Stimulated activated CD4-positive, alpha-beta T cell treated with anti-CD3 and anti-CD28 coated beads, Interleukin-2, amount 100 ng/mL, for 48 hours (primary cell): ENCODE measurements at places on chromosomes 11 and 22.

DNA sequence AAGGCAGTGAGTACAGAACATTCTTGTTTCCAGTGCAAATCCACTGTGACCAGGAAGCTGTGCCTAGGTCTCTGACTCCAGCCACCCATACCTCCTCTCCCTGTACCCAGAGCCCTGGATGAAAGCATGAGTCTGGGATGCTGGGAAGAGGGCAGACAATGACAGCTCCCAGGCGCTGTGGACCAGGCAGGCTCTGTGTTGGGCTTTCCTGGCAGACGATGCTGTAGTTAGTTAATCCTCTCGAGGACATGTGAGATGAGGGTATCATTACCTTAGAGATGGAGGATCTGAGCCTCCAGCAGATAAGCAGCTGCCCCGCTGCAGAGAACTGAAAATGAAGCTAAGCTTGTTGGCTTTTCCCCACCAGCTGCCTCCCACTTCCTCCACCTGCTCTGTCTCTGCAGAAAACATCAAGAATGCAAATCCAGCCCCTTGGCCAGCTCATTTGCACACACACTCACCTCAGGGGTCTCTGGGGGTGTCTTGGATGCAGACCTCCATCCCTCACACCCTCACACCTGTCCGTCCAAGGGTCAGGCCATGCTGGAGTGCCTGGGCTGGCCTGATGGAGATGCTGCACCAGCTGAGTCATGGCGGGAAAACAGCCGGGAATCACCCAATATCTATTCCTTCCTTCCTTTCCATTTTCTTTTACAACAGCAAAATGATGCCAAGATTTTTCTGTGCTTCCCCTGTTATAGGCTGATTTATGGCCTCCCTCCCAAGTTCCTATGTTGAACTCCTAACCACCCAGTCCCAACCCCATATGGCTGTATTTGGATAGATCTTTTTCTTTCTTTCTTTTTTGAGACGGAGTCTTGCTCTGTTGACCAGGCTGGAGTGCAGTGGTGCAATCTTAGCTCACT lies 94.9 kb upstream of the SEPTIN5 start:
- no peak for DNase-seq

DNA sequence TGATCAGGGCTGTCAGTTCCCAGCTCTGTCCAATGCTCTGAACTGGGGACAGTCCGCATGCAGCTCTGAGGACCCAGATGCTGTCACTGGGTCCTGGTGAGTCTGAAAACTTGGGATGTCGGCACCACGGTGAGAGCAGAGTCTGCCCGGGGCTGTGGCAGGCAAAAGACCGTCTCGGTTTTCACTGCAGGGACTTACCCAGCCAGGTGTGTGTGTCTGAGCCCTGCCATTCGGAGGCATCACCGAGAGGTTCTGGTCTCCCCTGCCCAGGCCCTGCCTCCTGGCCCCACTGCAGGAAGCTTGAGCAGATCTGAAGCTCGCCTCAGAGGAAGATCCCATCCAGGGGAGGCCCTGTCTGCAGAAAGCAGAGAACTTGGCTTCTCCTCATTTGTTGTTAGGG lies 5.2 kb downstream of the TP53AIP1 start:
- DNase-seq: no peak

GRCh38 chr22:19341500-19341899 lies 50.0 kb upstream of the CLTCL1 start:
- DNase-seq: no peak

- DNase-seq: no peak
These were observed 69.4 kb upstream of the EED start for GRCh38 chr11:86175191-86175590.

DNA sequence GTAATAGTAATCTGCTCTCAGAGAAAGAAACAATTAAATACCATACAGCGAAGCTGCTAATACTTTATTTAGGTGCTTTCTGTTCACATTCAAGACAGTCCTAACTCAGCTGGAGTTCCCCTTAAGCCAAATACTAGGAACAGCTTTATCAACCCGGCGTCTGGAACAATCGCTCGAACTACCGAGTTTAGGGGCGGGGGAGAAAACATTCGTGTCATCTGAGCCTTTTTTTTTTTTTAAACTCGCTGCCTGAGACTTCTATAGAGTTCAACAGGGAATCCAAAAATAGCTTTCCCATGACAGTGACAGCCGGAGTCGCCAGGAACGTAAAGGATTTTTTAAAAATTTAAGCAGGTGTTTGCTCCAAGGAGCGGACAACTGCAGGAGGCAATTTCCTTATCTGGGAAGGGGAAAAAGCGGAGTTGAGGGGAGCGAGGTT lies 852 bp downstream of the TRAF6 start:
- DNase-seq: no peak

GRCh38 chr11:31803813-31804311 lies 7.3 kb downstream of the PAX6 start:
- no peak for DNase-seq

DNA sequence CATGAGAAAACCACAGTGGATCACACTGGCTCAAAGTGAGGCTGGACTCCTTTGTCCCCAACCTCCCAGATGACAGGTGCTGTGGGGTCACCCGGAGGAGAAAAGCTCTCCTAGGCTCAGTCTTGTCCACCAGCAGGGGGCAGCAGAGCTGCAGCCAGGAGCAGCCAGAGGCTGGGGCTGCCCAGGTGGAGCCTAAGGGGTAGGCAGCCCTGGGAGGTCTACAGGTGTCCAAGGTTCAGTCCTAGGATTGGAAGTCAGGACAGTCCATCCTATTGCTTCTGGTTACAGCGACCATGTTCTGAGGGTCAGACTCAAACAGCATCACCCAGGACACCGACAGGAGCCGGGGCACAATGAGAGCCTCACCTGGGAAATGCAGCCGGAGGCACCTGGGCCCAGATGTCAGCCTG lies 77.6 kb upstream of the IGLL5 start:
- DNase-seq: peak; percentile 58

- DNase-seq: no peak
These were observed 22.9 kb upstream of the CHRM4 start for GRCh38 chr11:46414466-46414796.
